ENCODE measurements at places on chromosomes 3 and 15. TPM values are rescaled to one million over a fixed set of nuclear protein-coding genes. Genes with fewer than 3 reads are reported as not detected.

CLDN18 gene
- polyA plus RNA-seq: 52.8 TPM

FBXO40 gene
- 0.03 TPM for polyA plus RNA-seq

CTXN2 gene
- polyA plus RNA-seq: not detected

DNA sequence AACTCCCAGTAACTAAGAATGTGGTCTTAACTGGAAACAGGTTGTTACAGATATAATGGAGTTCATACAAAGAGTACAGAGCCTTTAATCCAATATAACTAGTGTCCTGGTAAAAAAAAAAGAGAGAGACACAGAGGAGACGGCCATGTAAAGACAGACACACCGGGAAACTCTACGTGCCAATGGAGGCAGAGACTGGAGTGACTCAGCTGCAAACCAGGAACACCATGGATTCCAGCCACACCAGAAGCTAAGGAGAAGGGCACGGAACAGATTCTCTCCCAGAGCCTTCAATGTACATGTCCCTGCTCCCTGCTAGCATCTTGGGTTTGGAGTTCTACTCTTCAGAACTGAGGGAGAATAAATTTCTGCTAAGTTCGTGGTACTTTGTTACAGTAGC lies 4.5 kb downstream of the RNF168 start:
- DNase-seq: no peak

DNA sequence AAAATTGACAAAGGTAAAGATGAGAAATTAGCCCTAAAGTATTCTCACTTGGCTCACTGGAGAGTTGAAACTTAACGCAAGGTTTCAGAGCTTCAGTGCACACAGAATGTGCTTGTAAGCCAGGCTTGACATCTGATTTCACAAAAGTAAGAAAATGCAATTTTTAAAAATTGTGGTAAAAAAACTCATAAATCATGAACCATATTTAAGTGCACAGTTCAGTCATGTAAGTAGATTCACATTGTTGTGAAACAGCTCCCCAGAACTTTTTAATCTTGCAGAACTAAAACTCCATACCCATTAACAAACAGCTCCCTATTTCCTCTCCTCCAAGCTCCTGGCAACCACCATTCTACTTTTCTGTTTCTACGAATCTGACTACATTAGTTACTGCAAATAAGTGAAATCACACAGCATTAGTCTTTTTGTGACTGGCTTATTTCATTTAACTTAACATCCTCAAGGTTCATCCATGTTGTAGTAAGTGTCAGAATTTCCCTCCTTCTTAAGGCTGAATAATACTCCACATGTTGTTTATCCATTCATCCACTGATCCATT lies 14.5 kb downstream of the RTP3 start:
- DNase-seq: no peak

- DNase-seq: no peak
Measured at GRCh38 chr15:58312031-58312430, 119.8 kb upstream of the LIPC start.

GRCh38 chr3:186959029-186959624 lies 28.8 kb downstream of the ST6GAL1 start:
- no peak for DNase-seq

DNA sequence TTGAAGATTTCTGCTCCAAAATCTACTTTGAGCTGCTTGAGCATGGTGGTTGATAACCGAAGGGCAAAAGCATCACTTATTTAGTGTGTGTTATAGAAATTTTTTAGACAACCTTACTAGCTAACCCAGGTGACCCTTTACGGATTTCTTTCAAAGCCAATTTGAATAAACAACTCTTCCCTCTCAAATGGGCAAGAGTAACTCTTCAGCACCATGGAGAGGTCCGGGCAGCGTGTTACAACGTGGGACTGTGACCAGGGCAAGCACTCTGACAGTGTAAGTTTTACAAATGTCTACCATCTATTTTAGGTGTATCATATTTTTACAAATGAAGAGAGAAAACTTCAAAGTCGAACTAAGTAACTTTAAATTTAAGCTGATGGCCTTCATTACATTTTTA lies 471.8 kb downstream of the MFSD1 start:
- no peak for DNase-seq

- DNase-seq: no peak
Measured at GRCh38 chr15:63915873-63916771, 82.4 kb upstream of the HERC1 start.

DNA sequence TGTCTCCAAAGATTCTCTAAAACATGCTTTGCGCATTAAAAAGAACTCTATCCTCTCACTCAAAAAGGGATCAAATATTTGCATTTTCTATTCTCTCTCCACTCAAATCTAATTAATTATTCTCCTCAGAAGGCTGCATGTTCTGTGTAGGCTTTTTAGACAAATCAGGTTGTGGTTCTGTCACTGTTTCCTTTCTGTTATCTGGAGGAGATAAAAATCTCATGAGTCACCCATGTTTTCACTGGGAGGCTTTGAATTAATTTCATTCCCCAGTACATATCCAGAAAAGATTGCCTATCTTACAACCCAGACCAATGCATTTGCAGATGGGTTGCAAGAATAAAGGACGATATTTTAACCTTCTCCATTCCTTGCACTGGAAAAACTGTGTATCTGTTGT lies 446.5 kb downstream of the GRM7 start:
- no peak for DNase-seq

All from right lung (tissue), 10 donors.